Skeletal muscle cell (primary cell): ENCODE measurements at places on chromosomes 4 and X.

DNA sequence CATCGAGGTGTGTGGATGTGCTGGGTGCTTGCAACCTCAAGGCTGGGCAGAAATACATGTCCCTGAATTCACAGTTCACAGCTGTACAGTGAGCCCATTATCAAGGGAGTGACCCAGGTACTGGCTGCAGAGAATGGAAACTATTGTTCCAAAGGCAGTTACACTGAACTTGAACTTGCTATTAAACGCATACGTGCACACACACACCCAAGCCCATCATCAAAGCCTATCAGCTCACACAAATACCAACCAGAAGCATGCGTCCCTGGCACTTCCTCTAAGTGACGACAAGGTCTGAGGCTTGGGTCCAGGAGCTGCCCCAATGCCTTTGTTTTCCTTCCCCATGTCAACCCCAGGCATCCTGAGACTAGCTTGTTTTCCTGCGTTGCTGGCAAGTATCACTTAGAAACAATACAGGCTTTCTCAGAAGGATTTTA lies 88.6 kb downstream of the IRF2 start:
- no peak for DNase-seq

- DNase-seq, result no peak
Measured at GRCh38 chrX:96997196-96997595, 113.5 kb downstream of the RPA4 start.

DNA sequence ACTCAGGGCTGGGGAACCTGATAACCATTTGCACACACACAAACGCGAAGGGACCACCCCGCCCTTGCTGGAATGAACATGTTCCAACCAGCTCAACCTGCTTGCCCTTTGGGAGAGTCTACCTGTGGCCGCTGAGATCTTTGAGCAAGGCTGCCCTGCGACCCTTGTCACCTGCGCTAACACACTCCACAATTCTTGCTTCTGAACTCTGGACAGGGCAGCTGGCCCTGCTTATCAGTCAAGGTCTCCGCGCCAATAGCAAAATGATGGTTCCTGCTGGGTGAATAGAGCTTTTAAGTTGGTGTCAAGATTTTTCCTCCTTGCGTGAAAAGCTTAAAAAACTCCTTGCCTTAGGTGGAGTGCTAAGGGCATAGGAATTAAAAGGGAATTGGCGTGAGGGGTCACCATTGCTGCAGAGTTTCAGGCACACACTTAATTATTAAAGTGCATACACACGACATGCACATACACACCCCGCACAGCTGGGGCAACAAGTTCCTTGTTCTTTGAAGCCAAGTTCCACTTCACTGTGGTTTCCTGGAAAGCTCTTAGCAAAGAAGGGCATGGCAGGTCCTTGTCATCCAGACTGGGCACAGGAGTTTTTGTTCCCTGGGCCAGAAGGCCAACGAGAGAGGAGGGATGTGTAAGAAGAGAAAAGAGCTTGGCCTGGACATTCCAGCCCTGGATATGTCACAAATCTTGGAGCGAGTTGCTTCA lies 207.7 kb downstream of the STIM2 start:
- no peak for DNase-seq

- DNase-seq, result no peak
Measured at GRCh38 chr4:30866907-30867306, 146.7 kb downstream of the PCDH7 start.

GRCh38 chr4:3630136-3630597 lies 97.9 kb upstream of the LRPAP1 start:
- no peak for DNase-seq

- no peak for DNase-seq
Measured at GRCh38 chr4:44916411-44916810, 190.1 kb upstream of the GNPDA2 start.

- no peak for DNase-seq
Measured at GRCh38 chr4:119788349-119789266, 160.0 kb upstream of the PDE5A start.

DNA sequence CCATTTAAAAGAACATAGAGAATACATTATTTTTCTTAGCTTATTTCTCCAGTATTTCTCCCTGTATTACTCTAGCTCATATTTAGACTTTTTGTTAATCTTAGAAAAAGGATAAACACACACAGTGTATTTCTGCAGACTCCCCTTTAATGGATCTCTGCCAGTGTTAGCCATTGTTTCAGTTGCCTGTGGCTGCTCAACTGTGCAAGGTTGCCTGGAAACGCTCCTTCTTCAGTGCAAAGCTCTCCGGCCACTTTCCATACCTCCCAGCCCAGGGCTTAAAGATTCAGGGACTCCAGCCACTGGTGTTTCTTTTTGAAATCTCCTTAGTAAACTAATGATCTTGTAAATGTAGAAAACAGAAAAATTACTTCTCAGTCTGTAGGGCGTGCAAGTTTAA lies 104.9 kb downstream of the SLIT2 start:
- no peak for DNase-seq

DNA sequence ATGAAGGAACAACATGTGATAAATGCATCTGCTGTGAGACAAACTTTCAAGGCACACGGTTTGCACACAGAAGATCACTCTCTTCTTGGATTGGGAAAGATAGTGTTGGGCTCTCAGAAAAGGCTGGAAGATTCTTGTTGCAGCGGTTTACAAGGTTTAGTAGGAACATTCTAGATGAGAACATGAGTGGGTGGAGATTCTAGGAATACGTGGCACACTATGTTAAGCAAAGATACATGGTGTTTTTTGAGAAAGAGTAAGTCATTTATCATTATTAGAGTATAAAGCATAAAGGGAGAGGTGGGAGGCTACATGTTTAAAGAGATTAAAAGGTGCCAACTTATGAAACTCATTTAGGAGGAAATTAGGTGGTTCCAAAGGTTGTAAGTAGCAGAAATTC lies 348.8 kb upstream of the HS3ST1 start:
- DNase-seq, result no peak

- DNase-seq, result no peak
Measured at GRCh38 chr4:165906272-165906671, 33.2 kb downstream of the TLL1 start.

- DNase-seq, result no peak
Measured at GRCh38 chr4:2396781-2397368, 21.6 kb downstream of the ZFYVE28 start.

DNA sequence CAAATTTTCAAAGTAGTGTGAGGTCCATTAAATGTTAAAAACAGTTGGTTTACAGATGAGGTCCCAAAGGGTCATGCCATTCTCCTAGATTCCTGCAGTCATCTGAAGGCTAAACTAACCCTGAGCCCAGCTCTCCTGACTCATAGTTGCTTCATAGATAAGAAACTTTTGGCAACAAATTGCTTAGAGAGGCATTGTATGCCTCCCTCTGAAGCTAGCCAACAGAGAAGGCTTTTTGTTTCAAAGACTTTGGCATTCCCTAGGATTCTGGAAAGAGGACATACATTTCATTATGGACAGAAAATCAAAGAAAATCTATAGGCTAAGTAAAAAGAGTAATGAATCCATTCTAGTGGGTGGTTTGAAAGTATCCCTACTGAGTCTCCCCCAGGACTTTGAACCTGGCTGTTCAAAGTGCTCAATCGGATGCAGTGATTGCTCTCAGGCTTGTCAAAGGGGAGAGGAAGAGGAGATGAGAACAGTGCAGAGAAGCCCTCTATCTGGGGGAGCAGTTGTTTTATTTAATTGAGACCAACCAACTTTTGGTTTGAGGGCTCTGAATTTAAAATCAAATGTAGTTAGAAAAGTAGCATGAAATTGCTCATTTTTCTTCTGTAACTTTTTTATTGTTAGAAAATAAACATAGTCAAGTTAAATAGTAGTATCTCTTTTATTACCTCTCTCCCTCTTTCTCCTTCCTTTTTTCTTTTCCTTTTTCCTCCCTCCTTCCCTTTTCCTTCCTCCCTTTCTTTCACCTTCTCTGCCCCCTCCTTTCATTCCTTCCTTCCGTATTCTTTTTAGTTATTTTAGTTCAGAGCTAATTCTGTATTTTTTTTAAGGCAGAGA lies 72.3 kb upstream of the ZNF518B start:
- DNase-seq, result no peak

DNA sequence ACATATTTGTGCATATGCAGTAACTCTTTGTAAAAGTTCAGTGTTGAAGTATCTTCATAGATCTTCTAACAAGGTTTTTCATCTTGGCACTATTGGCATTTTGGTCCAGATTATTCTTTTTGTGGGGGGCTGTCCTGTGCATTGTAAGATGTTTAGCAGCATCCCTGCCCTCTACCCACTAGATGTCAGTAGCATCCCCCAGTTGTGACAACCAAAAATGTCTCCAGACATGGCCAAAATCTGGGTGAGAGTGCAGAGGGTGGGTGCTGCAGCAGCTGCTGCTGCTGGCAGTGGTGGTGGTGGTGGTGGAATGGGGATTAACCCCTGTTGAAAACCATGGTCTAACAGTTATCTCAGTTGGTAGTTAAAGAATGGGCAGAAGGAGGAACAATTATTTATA lies 370.0 kb downstream of the GPAT3 start:
- no peak for DNase-seq

DNA sequence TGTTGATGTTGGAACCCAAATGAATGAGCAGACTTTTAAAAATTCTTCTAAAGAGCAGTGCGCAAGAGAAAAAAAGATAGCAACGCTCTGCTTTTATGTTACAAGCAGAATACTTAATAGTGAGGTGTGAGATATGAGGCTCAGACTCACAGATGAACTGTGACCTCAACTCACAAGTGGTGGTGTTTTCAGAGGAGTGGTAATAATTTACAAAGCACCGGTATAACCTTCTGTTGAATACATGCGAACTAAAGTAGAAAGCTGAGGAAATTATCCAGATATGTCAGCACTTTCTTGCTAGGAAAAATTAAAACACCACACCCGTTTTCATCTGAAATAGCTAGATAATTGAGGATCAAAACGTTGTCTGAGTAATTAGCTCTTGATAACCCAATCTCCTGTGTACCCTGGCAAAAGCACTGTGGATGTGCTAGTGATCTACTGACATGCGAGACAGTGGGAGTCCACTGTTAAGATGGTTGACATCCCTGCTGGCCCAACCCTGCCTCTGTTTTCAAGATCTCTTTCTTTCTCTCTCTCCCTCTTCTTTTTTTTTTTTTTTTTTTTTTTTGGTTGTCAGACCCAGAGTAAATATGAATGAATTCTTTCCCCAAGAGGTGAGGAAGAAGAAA lies 6.9 kb upstream of the TLL1 start:
- DNase-seq, result no peak

- no peak for DNase-seq
Measured at GRCh38 chrX:9560219-9560618, 95.4 kb downstream of the TBL1X start.

DNA sequence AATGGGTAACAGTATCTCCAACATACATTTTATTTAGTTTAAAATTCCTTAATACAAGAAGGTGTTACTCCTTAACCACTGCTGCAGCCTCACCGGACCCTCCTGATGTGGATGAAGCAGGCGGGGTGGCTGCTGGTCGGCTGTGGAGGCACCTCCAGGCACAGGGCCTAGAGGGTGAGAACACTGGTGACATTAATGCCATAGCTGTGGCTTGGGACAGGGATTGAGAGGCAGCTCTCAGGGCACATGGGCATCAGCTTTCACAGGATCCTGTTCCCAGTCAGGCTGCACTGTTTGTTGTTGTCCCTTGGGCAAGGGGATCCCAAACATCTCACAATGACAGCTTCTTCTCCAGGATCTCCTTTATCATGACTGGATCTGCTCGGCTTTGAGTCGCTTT lies 90.0 kb downstream of the GATB start:
- no peak for DNase-seq
